ENCODE measurements at places on chromosomes 4 and X. TPM values are rescaled to one million over a fixed set of nuclear protein-coding genes. Genes with fewer than 3 reads are reported as not detected.

SSX3 gene
- not detected for total RNA-seq

CXorf65 gene
- not detected for total RNA-seq

ZXDA gene
- total RNA-seq = 31.6 TPM

RBM47 gene
- total RNA-seq = 0.94 TPM

CCKAR gene
- 0.31 TPM for total RNA-seq

TEX13C gene
- total RNA-seq = not detected

CCDC149 gene
- total RNA-seq = 31.9 TPM
